ENCODE measurements at places on chromosomes 5 and 9. TPM values are rescaled to one million over a fixed set of nuclear protein-coding genes. Genes with fewer than 3 reads are reported as not detected.

- peak; percentile 88 for DNase-seq
Measured at GRCh38 chr9:96417051-96417586, 1.1 kb downstream of the ZNF367 start.

DNA sequence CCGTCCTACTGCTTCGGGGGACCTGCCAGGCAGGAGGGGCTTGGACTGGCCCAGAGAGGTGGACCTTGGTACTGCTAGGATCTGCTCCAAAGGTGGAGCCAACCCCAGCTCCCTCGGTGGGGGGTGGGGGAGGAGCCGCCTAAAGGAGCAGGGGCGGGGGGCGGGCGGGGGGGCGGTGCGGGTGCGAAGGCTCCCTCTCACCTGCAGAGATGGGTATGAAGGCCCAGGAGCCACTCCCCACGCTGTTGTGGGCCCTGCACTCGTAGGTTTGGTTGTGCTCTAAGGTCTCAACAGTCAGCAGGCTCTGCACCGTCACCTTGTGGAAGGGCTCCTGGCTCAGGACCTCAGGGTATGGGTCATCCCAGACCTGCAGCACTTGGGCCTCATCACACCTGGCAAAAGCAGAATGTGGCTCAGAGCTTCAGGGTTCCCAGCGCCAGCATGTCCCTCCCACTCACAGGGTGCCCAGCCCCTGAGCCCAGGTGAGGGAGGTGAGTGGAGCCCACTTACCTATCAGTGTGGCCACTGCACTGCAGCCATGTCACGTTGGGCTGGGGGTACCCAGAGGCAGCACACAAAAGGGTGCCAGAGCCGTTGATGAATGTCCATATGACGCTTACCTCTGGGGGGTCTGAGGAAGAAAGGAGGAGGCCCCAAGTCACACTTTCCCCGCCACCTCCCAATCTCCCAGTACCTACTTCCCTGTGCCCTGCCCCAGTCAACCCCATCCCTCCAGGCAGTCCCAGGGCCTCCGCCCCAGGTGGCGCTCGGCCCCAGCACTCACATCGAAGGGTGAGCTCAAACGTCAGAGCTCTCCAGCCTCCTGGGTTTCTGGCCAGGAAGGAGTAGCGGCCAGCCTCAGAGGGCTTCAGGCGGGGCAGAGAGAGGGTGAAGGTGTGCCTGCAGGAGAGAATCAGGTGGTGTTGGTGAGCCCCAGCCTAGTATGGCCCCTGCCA lies 16.4 kb downstream of the CSF1R start:
- no peak for DNase-seq

Gene IL13
- not detected for total RNA-seq

DNA sequence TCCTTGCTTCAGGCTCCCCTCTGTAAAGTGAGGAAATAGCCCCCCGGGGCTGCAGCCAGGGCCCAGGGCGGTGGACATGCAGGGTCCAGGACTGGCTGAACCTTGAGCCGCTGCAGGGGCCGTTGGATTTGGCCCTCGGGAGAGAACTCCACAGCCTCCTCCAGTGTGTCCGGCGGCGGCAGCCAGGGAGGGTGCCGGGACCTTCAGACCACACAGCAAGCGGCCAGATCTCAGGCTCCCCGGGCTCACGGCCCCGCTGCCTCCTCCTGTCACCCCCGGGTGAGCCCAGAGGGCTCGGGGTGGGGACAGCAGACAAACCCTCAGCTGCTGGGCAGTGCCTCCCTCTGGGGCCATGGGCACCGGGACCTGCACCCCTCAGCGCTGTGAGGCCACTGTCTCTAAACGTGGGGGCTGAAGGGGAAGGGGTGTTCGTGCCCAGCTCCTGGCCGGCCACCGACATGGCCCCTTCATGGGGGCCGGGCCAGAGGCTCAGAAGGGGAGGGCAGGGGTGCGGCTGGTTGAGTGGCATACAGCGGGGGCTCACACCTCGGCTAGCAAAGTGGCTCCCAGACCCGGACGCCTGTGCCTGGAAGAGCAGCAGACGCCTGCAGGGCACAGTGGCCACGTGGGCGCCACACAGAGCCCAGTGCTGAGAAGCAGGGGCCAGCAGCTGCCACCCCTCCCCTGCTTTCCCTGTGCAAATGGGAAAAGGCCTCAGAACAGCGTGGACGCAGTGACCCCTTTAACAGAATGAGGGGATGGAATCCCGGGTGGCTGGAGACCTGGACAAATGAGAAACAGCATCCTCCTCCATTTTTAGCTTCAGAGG lies 19.7 kb downstream of the SLC9A3 start:
- no peak for DNase-seq

- no peak for DNase-seq
Measured at GRCh38 chr9:127927988-127928675, 2.4 kb downstream of the PIP5KL1 start.

Gene SLC46A2
- total RNA-seq: not detected

DNA sequence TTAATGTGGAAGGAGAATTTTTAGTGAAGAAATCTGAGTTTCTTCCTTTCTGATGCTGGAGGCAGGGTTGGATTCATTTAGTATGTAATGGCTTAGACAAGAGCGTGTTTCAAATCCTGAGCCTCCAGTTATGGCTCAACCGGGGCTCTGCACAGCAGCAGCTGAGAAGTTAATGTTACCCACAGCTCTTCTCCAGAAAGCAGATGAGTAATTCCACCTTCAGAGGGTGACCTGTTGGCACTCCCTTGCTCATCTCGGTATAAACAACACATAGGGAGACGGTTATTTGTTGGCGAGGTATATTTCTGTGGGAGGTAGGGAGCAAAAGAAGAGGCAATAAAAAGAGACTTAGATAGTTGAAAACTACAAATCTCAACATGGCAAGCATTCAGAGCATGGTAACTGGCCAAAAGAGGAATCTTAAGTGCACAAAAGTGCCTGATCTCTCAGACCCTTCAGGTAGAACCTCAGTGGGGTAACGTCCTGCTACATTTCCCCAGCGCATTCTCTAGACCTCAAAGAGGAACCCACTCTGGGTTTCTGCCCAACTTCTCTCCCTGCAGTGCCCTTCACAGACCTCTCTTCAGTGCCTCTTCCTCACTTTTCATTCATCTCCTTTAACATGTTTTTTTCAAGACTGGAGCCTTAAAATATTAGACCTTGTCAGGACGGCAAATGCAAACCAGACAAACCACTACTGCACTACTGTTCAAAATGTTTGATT lies 417.5 kb upstream of the ADAMTSL1 start:
- DNase-seq: no peak
